ENCODE measurements at places on chromosomes 1 and 21.

DNA sequence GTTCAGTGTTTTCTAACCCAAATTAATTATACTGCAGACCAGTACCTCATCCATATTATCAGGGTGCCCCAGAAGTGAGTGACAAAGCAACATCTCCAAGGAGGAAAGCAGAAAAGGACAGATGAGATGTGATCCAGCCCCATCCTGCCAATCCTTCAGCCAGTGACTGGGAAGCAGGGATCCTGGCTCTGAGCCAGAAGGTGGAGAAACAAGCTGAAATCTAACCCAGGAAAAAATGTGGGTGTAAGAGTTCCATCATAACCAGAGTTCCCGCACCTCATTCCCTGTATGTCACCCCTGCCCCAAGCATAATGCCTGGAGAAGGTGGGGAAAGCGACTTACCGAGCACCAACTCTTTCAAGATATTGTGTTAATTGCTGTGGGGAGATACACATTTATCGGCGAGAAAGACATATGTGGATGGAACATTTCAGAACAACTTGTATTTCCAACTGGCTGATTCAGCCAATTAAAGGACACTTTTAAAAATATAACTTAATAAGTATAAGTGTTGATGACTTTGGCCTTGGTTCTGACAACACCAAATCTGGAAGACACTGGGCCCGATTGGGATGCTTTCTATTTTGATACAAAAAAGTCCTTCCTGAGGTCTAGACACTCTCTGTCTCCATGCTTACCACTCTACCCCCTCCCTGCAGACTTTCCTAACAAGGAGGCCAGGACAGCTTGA, 14.9 kb downstream of the PLEKHA6 start:
- no peak for DNase-seq

DNA sequence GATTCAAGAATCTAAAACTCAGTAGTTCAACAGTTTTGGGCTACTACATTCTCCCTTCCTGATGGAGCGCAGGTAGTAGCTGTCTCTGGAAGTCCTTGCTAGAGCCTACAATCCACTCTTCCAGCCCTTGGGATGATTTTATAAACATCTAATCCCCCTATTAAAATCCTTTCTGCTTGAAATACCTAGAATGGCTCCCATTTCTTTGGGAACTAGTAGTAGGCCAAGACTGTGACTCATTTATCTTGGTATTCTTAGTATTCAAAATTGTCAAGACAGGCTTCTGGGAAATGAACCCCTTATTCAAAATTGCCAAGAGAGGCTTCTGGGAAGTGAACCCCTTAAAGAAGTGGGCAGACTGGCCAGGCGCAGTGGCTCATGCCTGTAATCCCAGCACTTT, 142.5 kb upstream of the FGGY start:
- no peak for DNase-seq

DNA sequence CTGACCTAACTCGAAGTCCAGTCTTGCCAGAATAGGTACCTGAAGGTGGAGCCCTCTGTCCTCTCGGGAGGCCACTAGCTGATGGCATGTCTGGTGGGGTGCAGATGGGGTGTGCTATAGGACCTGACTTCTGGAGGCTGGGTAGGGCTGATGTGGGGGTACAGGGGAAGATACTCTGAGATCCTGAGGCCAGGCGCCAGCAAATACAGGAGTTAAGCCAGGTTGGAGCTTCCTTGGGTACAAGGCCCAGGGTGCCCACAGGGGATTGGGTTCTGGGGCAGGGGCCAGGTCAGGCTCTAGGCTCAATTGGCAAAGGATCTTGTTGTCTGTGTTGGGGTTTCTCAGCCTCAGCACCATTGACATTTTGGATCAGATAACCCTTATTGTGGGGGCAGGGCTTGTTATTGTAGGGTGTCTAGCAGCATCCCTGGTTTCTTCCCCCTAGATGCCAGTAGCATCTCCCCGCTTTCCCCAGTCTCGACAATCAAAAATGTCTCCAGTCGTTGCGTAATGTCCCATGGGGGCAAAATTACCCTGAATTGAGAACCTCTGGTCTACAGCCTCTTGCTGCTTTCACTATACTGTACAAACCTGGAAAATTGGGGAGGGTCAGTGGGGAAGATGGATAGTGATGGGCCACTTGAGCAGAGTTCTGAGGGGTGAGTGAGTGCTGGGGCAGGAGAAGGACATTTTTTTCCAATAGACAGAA, 9.2 kb downstream of the PTPRF start:
- DNase-seq: no peak

DNA sequence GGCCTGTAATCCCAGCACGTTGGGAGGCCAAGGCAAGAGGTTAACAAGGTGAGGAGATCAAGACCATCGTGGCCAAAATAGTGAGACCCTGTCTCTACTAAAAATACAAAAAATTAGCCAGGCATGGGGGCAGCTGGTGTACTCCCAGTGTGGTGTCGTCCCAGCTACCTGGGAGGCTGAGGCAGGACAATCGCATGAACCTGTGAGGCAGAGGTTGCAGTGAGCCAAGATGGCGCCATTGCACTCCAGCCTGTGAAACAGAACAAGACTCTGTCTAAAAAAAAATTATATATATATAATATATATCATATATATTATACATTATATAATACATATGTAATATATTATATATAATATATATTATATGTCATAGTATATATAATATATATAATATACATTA, 249.2 kb upstream of the TPTE start:
- DNase-seq: no peak

- DNase-seq: no peak
These were observed 2.2 kb downstream of the SOX13 start for GRCh38 chr1:204075139-204075521.

- DNase-seq: no peak
These were observed 11.7 kb upstream of the IGSF3 start for GRCh38 chr1:116679091-116679827.

DNA sequence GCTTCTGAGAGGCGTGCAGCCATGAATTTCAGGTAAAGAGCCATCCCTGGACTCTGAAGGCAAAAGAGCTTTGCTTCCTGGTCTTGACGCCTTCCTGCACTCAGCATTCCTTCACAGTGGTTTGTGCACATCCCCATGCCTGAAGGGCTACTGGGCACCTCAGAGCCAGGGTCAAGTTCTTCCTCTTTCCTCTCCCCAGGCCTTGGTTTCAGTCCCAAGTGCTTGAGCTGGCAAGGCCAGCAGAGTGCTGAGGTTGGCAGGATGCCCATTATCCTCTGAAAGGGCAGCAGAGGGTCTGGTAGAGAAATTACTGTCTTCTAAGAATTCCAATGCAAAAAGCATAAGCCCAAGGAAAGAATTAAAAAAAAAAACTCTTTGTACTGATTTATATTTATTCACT, 1064.9 kb downstream of the TTLL7 start:
- DNase-seq: no peak

DNA sequence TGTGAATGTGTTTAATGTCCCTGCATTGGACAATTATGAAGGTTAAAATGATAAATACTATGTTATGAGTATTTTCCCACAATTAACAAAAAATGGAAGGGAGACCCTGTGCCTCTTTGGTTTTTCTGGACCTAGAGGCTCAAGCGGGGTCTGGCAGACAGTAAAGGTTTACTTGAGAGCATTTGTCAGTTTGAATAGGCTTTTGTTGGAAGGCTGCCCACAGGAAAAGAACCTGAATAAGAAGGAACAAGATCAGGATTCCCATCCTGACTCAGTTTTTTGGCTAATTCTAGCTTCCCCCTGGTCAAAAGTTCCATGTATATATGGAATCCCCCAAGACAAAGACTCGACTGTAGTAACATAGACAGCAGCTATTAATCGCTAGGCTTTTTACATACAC, 150.9 kb upstream of the JUN start:
- DNase-seq: no peak

DNA sequence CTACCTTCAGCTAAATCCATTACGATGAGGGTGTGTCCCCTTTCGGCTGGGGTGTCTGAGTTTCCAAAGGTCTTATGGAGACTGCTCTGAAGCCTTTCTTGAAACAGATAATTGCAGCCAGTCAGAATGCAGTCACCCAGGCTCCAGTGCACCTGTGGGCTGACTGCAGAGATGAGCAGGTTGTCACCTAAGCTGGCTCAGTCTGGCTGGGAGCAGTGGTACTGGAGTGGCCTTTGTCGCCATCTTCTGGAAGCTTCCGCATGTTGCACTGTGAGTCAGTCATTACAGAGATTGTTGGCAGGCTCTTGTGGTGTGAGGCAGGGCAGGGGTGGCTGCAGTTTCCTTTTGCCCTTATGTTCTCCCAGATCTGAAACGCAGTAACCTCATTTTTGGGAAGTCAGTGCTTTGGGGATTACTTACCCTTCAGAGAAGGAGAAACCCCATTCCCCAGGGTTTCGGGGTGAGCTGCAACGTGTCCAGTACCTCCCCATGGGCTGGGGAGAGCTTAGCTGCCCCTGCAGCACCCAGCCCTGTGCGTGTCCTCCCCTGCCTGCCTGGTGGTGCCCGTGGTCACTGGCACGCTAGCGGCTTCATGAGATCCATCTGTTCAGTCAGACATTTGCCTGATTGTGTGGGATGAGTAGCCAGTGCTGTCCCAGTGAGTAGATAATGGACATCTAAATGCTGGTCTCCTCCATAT, 48.0 kb downstream of the SMYD2 start:
- DNase-seq: peak; percentile 69

DNA sequence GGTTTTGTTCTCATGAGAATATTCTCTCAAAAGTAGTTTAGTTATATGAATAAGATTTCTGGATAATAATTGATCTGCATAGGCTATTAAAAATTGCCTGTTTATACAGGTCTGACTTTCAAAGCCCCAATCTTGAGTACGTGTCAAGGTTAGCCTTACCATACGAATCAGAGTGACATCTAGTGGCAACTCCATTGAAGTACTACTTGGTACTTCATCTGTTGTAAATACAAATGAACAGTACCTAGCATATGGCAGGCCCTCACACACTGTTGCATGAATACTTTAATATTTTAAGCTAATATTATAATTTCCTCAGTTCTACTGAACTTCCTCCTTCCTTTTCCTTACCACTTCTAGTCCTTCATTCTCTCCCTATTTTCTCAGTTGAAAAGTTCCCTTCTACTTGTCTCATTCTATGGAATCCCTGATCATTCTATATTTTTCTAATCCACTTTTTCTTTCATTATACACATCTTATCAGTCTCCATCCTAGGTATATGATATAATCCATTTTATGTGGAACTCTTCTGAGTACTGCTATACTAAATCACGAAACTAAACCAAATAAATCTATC, 101.2 kb downstream of the AKT3 start:
- peak; percentile 16 for DNase-seq

DNA sequence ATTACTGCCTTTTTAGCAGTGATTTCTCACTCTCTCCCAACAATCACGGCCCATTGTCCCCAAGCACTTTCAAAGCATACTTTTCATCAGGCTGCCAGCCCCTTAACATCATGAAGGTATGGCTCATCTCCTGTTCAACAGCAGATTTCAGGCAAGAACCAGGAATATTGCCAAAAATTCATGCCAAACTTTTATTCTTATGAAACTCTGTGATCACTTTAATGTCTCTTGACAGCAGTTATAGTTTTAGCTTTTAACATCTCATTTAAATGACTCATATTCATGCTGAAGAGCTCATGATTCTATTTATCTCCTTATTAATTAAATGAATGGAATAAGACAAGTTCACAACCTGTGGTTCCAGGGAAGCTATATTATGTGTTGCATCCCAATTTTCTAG, 235.1 kb downstream of the GRIK1 start:
- no peak for DNase-seq

- no peak for DNase-seq
These were observed 16.5 kb downstream of the NES start for GRCh38 chr1:156660752-156661112.

GRCh38 chr1:155011437-155012025, 8.9 kb downstream of the ZBTB7B start:
- DNase-seq: no peak

GRCh38 chr1:229295745-229296144, 24.8 kb downstream of the RAB4A start:
- DNase-seq: no peak

GRCh38 chr21:10627316-10627863, 106.0 kb downstream of the TPTE start:
- no peak for DNase-seq

DNA sequence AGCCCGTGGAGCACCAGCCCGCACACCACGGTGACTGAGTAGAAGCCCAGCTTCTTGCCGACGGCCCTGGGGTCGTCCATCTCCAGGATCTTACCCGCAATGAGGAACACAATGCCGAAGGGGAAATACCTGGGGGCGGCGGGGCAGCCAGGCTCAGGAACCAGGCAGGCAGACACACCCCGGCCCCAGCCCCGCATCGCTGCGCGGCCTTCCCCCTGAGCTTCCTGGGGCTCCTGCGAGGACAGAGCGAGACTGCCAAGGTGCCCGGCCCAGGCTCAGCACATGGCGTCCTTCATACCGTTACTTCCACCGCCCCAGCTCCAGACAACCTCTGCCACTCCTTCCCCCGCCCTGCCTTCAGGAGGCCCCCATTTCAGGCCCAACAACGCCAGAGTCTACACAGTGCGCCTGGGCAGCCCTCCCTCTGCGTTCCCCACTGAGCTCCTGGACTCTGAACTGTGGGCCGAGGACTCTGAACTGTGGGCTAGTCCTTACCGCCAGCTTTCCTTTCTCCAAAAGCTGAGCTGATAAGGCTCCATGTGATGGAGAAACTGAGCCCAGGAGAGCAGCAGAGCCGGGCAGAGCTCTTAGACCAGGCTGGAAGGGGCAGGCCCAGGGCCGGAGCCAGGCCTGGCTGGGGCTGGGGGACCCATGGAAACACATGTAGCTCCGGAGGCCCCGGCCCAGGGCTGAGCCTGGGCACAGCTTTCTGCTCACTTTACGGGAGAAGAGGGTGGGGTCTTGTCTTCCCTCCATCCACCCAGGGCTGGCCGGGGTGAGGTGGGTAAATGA, 30.8 kb downstream of the PODN start:
- DNase-seq: no peak

GRCh38 chr1:247332623-247333361, 1.1 kb upstream of the ZNF496 start:
- DNase-seq: no peak

- DNase-seq: no peak
These were observed 22.8 kb upstream of the ZNF281 start for GRCh38 chr1:200432586-200432985.

GRCh38 chr1:215665215-215665614, 98.1 kb downstream of the KCTD3 start:
- no peak for DNase-seq

DNA sequence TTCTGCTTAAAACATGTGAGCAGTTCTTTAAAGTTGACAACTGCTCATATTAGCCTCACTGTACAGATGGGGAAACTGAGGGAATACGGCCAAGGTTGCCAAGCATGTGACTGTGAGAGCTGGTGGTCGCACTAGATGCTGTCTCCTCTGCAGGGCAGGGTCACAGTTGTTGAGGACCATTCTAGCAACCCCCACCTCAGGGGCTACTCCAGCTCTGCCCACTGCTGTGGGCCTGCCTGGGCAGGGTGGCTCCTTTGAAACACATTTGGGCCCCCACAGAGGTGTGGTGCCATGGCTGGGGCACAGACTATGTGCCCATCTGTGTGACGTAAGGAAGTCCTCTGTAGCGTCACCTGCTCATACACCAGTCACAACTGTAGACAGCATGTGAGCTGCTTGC, 779 bp downstream of the THEM5 start:
- DNase-seq: no peak

DNA sequence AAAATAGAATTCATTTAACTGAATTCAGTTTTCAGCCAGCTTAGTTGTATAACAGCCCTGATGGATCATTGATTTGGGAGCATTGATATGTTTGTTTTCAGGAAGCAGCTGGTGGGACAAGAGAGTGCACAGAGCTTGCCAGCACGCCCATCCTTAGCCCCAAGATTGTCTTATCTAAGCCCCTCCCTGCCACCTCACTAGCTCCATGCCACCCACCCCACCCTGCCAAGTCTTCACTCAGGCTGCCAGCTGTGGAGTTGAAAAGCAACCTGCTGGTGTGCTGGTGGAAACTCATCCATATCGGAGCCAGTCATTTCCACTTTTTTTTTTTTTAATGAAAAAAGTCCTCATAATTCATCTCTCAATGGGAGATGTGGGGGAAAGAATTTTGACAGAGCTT, 11.8 kb downstream of the KIRREL1 start:
- DNase-seq: no peak

Data from effector CD4-positive, alpha-beta T cell (primary cell).